ENCODE measurements at places on chromosomes 1 and 21. TPM values are rescaled to one million over a fixed set of nuclear protein-coding genes. Genes with fewer than 3 reads are reported as not detected.

OXCT2 gene
- total RNA-seq = 0.89 TPM

NPHP4 gene
- total RNA-seq = 4.0 TPM

CNR2 gene
- total RNA-seq = not detected

KIFAP3 gene
- 23.4 TPM for total RNA-seq

HJV gene
- not detected for total RNA-seq

KPRP gene
- 0.22 TPM for total RNA-seq

OVAAL gene
- total RNA-seq = not detected

S100A14 gene
- not detected for total RNA-seq

PRRX1 gene
- 179 TPM for total RNA-seq

KDF1 gene
- not detected for total RNA-seq

HSD3B2 gene
- total RNA-seq = not detected

TFF3 gene
- total RNA-seq = not detected

ZNF695 gene
- total RNA-seq = 1.2 TPM

CATSPERE gene
- 1.2 TPM for total RNA-seq

FAM151A gene
- not detected for total RNA-seq

RGL1 gene
- total RNA-seq = 8.6 TPM

TBX19 gene
- 1.2 TPM for total RNA-seq

OR10Z1 gene
- total RNA-seq = not detected

ABCA4 gene
- 3.7 TPM for total RNA-seq

CRP gene
- total RNA-seq = not detected

KIF26B gene
- total RNA-seq = 7.8 TPM

DPT gene
- 11.8 TPM for total RNA-seq

CHIA gene
- not detected for total RNA-seq

MAP1LC3C gene
- not detected for total RNA-seq

SPRR1A gene
- not detected for total RNA-seq

PDE4DIP gene
- 149 TPM for total RNA-seq

GBP7 gene
- total RNA-seq = not detected

KCNJ6 gene
- total RNA-seq = 0.13 TPM

OR2T4 gene
- total RNA-seq = not detected

PTGFRN gene
- total RNA-seq = 25.7 TPM

PODN gene
- 54.8 TPM for total RNA-seq

THEM5 gene
- not detected for total RNA-seq

C1QC gene
- not detected for total RNA-seq

PCBP3 gene
- 0.32 TPM for total RNA-seq

PROK1 gene
- total RNA-seq = not detected

TAL1 gene
- not detected for total RNA-seq

NECTIN4 gene
- total RNA-seq = not detected

TRAF3IP3 gene
- not detected for total RNA-seq

SERPINC1 gene
- not detected for total RNA-seq

KLHDC9 gene
- 5.6 TPM for total RNA-seq

CFAP74 gene
- not detected for total RNA-seq

NCSTN gene
- 110 TPM for total RNA-seq

SELE gene
- total RNA-seq = not detected

TTC34 gene
- total RNA-seq = 0.22 TPM

SPRR2G gene
- total RNA-seq = not detected

CACNA1S gene
- total RNA-seq = not detected

ERICH3 gene
- total RNA-seq = not detected

CLCA4 gene
- total RNA-seq = not detected

CELA2A gene
- not detected for total RNA-seq

ADIPOR1 gene
- 83.2 TPM for total RNA-seq

SMYD3 gene
- total RNA-seq = 39.1 TPM

FAM72A gene
- not detected for total RNA-seq

CD1B gene
- total RNA-seq = not detected

TMEM125 gene
- not detected for total RNA-seq

GPR61 gene
- total RNA-seq = not detected

DDR2 gene
- 194 TPM for total RNA-seq

All from GM23248 (cell line).